ENCODE measurements at places on chromosomes 4 and X.

DNA sequence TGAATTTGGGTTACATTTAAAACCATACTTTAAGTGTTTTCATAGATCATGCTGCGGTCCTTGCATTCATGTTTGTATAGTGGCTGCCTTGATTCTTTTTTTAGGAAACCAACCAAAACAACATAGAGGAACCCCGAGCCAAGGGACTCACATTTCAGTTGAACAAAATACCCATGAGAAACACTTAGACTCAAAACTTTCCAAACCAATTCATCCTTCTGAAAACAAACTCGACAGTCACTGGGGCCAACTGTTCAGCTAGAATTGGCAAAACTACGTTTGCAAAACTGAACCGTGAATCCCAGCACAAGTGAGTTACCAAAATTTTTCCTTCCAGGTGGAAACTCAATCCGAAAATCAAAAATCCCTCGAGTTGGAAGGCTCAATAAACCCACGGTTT is 1.4 kb downstream of the ADGRA3 start:
- no peak for DNase-seq

GRCh38 chrX:39144323-39144722 is 343.1 kb downstream of the MID1IP1 start:
- no peak for DNase-seq

GRCh38 chrX:136762820-136763452 is 17.8 kb downstream of the ARHGEF6 start:
- no peak for DNase-seq

- DNase-seq, result no peak
These were observed 1.6 kb upstream of the ARMCX6 start for GRCh38 chrX:101619364-101619763.

DNA sequence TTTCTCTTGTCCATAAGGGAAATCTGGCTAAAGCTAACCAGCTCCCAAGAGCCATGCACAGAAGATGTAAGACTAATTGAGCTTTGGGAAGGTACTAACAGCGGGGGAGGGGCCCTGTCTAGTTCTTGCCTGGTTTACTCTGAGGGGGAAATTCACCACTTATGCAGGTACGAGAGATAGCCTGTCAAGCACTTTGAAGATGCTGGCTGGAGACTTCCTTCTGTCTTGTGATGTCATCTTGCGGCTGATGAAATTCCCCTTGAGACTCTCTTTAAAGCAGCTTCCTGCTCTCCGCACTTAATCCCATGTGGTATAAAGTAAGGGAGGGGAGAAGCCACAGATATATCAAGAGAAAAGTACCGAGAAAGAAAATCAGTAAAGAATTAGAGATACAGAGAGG is 345.3 kb downstream of the MAPK10 start:
- no peak for DNase-seq

GRCh38 chr4:139711461-139711860 is 45.8 kb downstream of the MGST2 start:
- no peak for DNase-seq

Measured in AG04450 (cell line).